ENCODE measurements at places on chromosomes 2 and 18. TPM values are rescaled to one million over a fixed set of nuclear protein-coding genes. Genes with fewer than 3 reads are reported as not detected.

C2orf92 gene
- 20.0 TPM for polyA plus RNA-seq

CAVIN2 gene
- 41.4 TPM for polyA plus RNA-seq

GKN2 gene
- not detected for polyA plus RNA-seq

FAM228A gene
- polyA plus RNA-seq = 0.37 TPM

TBR1 gene
- not detected for polyA plus RNA-seq

OBSL1 gene
- polyA plus RNA-seq = 183 TPM

PSD4 gene
- 1.6 TPM for polyA plus RNA-seq

CNDP1 gene
- polyA plus RNA-seq = 0.31 TPM

GRCh38 chr18:49400398-49401072, 59.9 kb downstream of the DYM start:
- no peak for DNase-seq

DNA sequence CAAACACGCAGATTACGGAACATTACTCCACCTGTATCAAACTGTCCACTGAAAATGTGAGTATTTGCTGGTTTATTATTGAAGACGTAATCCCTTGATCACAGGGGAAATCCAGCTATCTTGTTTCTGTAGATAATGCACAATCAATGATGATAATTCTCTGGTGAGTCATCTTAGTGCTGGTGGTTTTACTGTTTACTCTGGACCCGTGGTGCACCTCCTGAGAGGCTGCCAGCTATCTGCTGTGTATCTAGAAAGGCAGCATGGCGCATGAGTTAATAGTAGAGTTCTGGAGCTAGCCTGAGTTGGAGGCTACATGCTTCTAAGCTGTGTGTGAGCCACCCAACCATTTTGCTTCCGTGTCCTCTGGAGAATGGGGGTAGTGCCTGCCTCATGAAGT, 6.5 kb downstream of the NCAPH start:
- DNase-seq = no peak

GRCh38 chr2:240299710-240300068, 135.8 kb upstream of the GPC1 start:
- no peak for DNase-seq

- DNase-seq = no peak
These were observed 121.6 kb downstream of the FAM210A start for GRCh38 chr18:13604786-13605185.

DNA sequence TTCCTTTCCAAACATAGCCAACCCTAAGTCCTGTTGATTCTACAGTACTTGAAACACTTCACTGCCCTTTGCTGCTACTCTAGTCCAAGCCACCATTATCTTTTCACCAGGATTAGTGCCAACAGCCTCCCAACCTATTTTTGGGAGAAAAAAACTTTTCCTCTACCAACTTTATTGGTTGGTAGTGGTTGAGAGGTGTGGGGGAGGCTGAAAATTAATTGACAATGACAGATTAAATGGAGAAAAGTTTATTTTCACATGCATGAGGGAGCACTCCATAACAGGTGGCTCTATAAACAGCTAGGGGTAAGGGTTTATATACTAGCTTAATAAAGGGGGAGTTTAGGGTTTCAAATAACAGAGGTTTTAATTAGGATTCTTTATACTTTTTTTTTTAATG, 37.8 kb upstream of the ITPRID2 start:
- no peak for DNase-seq

DNA sequence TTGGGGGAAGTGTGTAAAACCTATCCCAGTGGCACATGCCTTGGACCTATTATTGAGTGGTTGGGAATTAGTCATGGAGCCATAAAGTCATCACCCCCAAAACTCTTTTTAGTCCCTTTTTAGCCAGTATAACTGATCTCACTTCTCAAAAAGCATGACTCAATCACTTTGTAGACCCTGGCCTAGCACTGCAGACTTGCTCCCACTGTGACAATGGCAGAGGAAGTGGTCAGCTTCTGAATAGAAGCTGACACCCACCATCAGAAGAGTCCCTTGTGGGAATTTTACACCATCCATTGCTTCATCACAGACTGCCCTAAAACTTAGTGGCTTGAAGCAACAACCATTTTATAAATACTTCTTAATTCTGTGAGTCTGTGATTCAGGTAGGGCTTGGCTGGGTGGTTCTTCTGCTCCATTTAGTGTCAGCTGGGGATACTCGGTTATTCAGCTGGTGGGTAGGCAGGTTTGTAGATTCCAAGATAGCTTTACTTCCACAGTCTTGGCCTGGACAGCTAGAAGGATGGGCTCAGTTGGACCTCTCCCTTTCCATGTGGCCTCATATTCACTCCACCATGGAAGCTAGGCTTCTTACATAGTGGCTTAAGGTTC, 10.8 kb upstream of the ITGA6 start:
- DNase-seq = no peak

DNA sequence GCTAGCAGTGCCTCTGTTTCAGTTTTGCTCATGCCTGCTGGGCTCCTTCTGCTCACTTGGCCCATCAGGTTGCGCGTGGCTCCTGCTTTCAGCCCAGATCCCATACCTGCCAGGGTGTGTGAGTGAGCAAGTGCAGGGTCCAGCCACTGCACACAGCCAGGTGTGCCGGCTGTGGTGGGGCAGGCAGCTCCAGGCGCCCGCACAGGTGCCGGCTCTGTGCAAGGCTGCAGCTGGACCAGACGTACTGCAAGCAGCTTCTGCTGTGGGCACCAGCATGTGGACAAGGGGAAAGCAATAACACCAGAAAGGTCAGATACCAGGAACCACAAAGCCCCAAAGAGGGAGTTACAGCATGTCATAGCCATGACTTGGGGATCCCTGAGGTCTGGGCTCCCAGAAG, 5.6 kb upstream of the PCARE start:
- DNase-seq = no peak

GRCh38 chr2:19722531-19722971, 179.2 kb downstream of the TTC32 start:
- DNase-seq = no peak

- DNase-seq = no peak
These were observed 497.2 kb upstream of the ZEB2 start for GRCh38 chr2:145017149-145017548.

GRCh38 chr2:186697536-186697935, 3.7 kb downstream of the FAM171B start:
- DNase-seq = no peak

DNA sequence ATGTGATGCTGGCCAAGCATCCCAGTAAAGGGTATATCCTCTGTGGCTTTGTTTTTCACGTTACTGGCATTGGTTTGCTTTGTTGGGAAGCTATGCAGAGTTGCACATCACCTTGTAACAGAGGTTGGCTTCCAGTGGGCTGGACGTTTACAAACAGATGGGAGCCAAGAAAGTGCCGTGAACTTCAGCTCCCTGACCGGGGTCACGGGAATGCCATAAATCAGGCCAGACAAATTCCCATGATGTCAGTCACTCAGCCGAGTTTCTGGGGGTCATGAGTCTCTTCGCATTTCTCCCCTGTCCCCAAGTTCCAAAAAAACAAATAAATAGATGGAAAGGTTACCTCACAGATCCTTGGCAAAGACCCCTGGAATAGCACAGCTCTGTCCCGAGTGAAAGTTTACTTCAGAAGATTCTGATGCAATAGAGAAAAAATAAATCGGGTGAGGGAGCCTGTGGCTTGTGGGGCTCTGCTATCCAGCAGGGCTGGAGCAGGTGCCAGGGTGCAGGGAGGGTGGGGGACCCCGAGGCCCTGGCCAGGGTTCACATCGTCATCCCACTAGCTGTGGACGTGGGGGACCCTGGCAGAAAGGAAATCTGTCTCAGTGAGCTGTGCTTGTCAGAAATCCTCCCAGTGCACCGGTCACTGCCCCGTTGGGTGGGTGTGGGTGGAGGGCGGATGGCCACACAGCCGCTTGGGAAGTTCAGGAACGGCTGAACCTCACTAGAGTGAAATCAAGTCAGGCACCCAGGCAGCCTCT, 27.8 kb downstream of the TWIST2 start:
- no peak for DNase-seq

GRCh38 chr18:8947566-8947965, 154.9 kb upstream of the NDUFV2 start:
- DNase-seq = no peak

- no peak for DNase-seq
These were observed 24.8 kb downstream of the NPHP1 start for GRCh38 chr2:110180036-110180435.

DNA sequence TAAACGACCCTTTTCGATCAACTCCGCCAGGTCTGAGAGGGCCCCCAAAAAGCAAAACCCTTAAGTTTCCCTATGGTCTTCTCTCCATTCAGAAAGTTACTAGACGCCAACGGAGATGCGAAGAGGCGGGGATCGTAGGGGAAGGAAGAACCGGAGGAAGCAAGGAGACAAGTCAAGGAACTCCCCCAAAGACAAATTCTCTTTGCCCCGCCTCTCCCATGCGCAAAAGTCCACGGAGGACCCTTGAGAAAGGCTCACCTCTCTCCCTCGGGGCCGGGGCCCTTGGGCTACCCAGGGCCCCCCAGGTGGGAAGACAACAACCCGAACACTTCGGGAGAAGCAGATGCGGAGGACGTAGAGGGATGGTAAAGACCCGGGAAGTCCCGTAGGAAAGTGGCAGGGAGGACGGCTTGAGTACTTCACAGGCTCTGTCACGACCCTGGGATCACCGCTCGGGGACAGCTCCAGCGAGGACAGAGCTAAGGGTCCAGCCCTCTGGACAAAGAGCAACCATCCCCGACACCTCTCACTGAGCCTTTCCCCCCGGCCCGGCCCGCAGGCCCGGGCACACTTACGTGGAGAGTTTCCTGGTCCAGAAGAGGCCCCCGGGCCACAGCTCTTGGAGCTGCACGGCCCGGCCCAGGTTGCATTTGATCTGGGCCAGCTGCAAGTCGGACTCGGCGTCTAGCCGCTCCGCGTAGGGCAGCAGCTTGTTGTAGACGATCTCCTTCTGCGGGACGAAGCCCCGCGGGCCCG, 647 bp downstream of the PSME4 start:
- peak; percentile 54 for DNase-seq

DNA sequence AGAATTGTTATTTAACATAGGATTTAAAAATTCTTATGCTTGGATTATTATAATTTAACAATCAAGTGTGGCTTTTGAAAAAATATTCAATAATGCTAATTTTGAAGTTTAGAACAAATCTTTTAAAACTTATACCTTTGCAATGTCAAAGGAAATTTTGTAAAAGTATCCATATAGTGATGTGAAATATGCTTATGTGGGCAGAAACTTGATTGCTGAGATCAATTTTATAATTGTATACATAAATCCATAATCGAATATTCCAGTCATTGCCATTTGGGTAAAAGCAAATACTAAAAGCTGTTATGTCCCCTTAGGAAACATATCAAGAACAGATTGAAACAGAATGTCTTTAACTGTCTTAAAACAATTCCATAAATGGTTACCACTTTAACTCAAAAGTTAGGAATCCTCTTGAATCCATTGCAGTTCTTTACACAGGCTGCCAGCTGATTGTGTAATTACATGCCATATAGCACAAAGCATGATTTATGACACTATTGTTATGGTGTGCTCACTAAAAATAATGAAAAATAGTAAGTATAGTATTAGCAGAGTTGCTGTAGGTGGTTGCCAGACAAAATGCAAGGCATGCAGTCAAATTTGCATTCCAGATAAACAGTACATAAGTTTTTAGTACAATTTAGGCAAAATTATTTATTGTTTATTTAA, 24.2 kb downstream of the PLCL1 start:
- no peak for DNase-seq

DNA sequence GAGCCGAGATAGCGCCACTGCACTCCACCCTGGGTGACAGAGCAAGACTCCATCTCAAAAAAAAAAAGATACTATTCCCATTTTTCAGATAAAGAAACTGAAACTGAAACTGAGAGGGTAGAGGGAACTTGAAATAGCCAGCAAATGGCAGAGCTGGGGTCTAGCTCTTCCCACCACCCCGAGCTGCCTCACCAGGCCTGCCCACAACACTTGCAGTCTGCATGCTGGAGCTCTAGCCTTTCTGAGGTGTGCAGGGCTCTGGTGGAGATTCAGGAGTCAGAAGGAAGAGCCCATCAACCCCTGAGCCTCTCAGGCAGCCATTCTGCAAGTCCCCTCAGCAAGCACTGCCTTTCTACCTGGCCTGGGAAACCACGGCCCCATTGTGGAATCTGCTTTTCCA, 14.3 kb downstream of the EDAR start:
- DNase-seq = no peak

DNA sequence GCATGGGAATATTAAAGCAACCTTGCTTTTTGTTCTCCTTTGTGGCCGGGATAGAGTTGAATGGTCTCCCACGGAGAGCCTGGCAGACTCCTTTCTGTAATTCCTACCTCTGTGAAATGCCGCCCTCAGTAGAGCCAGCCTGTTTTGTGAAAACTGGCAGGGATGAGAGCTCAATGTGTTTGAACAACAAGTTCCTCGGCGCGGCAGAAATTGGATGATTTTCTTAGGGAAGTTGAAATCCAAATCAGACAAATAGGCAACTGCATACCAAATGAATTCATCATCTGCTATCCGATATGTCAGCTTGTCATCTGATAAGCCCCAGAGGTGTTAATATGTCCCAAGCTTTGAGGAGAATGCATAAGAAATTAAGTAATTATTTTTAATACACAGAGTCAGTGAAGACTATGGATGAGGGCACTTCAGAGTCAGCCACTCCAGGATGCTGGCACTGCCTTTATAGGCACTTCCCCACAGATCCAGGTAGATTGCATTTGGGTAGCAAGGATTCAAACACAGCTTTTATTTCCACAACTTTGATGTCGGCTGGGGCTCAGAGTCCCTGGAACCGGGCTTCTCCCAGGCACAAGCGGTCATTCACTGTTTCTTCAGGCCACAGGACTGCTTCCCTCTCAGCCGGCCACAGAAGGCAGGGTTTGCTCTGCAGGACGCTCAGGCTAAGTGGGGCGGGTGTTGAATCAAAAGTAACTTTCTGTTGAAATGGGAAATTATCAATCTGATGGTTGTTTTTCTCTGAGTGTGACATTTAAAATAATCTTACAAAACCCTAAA, 82.8 kb upstream of the REV1 start:
- DNase-seq = no peak

DNA sequence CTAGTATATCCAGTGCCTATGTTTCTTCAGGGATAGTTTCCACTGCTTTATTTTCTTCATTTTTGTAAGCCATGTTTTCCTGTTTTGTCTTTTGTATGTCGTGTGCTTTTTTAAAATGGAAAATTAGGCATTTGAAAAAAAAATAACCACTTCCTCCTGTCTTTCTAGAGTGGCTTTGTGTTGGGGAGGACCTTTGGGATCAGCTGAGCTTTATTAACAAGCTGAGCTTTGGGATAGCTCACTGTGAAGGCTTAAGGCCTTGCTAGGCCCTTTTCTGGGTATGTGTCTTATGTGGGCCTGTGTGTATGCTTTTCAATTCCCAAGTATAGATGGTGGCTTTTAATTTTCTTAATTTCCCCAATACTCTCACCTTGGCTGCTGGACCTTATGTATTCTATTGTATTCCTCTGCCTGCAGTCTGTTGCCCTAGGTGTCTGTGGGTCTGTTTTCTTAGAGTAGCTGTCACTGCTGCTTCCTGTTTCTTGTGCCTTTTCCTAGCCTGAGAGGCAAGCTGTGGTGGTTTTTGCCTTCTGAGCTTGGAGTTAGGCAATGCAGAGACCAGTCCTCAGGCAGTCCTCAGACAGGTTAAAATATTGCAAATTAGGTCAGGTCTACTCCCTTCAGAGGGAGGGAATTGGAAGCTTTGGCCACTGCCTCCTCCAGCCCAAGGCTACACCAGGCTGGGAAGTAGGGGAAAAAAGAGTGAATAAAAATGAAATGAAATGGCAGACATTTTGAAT, 134.7 kb downstream of the LDLRAD4 start:
- no peak for DNase-seq

All from hindlimb muscle (tissue), 1 donor.